ENCODE measurements at places on chromosomes 16 and 17.

DNA sequence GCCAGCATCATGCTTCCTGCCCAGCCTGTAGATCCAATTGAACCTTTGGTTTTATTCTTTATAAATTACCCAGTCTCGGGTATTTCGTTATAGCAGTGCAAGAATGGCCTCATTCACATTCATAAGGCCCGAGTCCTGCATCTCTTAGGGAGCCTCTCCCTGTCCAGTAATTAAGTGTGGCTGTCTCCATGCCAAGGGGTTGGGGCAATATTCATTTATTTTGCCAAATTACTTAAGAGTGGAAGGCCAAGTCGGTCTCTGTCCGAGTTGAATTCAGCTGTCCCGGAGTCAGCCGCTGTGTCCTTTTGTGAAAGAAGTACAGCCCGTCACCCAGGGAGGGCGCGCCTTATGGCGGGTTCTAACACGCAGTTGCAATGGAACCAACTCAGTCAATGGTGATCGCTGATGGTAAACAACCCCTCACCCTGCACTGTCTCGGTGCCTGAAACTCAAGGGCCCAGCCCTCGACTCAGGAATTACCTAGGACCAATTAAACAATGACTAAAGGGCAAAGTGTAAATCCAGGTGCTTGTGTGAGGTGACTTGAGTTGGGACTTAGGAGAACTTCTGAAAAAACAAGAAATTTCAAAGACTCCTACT is 22.2 kb downstream of the KIAA0513 start:
- no peak for DNase-seq

DNA sequence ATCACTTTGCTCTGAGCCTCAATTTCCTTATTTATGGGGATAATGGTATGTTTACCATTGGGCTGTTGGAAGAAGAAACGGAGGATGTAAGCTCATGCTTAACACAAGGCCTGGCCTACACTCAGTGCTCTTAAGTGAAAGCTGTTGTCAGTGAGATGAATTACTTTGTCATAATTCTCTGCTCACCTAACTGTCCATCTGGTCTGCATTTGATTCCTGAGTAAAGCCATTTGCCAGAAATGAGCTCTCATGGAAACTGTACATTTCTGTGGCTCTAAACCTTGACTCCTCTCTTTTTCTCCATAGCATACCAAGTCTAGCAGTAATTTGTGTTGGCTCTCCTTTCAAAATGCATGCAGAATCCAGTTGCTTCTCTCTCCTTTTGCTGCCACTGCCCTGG is 445.7 kb downstream of the UTP18 start:
- DNase-seq: no peak

- DNase-seq: no peak
Measured at GRCh38 chr16:79836144-79836543, 235.6 kb upstream of the MAF start.

DNA sequence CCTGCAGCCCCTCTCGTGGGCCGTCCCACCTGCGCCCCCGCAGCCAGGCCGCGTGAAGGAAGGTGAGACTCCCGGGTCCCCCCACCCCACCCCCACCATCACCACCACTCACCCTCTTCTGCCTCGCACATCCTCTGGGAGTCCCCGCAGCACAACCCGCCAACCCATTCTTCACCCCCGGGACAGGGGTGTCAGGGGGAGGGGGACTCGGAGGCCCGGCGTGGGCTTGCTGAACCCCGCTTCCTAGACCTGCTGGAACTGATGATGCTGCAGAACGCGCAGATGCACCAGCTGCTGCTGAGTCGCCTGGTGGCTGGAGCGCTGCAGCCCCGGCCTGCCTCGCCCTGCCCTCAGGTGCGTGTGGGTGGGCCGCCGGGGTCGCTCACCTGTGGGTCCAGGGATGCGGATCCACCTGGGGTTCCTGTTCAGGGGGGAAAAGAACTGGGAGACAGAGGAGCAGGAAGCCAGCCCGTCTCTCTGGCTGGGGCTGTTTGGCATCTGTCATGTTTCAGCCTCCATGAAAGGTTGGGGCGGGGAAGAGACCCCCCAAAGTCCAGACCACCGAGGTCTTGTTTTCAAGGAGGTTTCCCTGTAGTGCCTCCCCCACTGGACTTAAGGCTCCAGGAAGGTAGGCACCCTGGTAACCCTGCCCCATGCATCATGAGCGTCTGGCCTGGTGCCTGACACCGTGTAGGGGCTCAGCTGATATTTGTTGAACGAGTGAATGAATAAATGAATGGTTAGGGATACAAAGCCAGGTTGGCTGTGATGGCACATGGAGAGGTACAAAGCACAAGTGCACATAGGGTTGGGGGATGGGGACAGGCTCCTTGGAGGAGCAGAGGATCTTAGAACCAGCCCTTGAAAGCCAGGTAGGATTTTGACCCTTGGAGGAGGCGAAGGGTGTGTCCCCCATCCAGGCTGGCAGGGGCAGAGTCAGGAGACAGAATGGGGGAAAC is 849 bp downstream of the PRR29 start:
- no peak for DNase-seq

DNA sequence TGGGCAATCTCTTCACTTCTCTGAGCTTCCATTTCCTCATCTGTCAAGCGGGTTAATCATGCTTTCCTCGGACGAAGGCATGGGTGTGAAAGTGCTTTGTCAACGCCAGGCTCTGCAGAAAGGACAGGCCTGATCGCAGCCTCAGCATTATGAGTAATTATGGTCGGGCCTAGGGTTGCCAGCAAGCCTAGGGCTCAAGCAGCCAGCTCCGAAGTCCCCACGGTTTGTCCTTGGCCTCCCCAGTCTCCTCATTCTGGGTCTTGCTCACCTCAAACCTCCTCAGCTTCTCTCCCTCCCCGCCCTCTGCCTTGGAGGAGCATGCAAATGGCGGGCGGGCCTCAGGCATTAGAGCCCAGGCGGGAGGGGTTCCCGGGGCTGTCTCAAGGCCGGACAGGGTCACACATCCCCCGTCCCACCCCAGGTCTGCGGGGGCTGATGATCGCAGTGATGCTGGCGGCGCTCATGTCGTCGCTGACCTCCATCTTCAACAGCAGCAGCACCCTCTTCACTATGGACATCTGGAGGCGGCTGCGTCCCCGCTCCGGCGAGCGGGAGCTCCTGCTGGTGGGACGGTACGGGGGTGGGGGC is 10.2 kb upstream of the FAM83G start:
- no peak for DNase-seq

GRCh38 chr17:77555121-77555591 is 403.3 kb upstream of the TNRC6C start:
- DNase-seq: no peak

DNA sequence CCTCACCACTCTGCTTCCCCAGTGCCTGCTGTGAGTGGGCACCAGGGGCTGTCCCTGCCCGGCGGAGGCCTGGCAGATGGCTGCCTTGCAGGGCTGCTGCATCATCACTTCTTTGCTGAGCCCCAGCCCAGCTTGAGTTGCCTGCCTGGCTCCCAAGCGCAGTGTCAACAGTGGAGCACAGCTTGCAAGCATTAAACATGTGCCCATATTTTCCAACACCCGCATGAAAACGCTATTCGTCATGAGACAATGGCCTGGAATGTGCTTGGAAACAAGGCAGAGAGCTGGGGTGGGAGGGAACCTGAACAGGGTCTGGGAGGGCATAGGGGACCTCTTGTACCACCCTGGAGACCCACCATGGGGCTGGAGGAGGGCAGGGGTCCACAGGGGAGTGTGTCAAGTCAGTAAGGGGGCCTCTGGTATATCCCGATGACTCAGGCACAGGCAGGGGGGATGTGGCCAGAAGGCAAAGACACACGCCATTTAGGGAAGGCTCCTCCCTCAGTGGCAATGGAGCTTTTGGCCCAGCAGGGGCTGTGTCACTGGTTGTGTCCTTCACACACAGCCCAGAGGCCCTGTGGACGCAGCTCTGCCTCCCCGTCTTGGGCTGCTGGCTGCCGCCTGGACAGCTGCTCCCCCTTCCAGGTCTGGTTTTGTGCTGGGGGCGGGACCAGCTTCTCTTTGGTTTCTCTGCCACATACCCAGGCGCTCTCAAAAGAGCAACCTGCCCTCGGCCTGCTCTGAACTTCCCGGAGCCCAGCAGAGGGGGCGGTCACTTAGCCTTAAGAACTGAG is 17.4 kb upstream of the MTSS2 start:
- peak; percentile 38 for DNase-seq

- DNase-seq: no peak
Measured at GRCh38 chr16:57760357-57761160, 25.0 kb downstream of the KATNB1 start.

DNA sequence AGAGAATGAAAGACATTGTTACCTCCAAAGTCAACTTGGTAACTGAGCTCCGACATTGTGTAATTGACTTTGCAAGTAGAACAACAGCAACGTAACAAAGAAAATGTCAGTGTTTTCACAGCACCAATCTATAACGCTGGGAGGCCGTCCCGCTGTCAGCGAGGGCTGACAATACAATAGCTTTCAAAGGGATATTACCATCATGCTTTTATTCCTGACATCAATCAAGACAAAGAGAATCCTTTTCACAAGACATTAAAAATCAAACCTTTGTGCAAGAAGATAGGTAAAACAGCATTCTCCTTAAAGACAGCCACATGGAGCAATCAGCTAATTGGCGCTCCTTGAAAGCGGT is 6.2 kb downstream of the ZNF423 start:
- DNase-seq: no peak

DNA sequence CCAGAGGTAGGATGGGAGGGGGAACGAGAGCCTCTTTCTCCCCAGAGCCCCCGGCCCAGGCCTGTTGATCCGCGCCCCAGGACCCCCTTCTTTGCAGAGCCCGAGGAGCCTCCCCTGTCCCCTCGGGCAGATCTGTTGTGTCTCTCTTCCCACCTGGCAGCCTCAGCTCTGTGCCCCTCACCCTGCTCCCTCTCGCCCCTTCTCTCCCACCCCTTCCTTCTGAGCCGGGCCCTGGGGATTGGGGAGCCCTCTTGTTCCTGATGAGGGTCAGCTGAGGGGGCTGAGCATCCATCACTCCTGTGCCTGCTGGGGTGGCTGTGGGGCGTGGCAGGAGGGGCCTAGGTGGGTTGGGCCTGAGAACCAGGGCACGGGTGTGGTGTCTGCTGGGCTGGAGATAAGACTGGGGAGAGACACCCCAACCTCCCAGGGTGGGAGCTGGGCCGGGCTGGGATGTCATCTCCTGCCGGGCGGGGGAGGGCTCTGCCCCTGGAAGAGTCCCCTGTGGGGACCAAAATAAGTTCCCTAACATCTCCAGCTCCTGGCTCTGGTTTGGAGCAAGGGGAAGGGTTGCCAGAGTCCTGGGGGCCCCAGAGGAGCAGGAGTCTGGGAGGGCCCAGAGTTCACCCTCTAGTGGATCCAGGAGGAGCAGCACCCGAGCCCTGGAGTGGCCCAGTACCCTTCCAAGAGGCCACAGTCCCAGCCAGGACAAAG is 65.4 kb downstream of the MRC2 start:
- peak; percentile 63 for DNase-seq

DNA sequence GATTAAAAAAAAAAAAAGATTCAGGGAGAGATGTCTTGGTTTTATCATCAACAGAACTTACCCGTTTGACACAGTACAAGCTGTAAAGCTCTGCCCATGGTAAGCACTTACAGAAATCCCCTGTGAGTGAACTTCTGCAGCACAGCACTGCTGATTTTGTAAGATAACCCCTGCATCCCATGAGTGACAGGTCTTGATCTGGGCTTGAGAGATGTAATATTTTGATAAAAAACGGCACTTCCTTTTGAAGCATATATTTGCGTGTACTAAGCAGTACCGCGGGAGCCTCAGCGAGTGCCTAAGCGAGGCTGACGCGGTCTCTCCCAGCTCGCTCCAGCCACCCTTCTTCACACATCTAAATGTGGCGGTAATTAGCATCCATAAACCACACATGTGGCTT is 50.5 kb downstream of the IKZF3 start:
- DNase-seq: no peak

- no peak for DNase-seq
Measured at GRCh38 chr17:68867759-68868516, 87.3 kb downstream of the ABCA8 start.

GRCh38 chr17:49063652-49064051 is 66.5 kb downstream of the IGF2BP1 start:
- DNase-seq: no peak

DNA sequence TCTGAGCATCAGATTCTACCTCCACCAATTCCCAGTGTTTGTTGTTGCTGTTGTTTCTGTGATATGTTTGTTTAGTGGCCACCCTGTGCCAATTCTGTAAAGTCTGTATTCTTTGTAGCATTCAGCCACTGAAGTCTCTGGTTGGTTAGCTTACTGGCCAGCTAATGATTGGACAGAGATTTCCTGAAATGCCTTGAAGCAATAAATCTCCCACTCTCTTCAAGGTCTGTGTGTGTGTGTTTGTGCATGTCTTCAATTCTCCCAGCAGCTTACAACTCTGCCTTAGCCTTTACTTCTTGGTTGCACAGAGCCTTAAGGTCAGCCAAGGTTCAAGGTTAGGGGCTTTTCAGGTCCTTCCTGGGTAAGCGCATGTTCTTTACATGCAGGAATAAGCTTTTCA is 38.2 kb downstream of the PRPSAP2 start:
- no peak for DNase-seq

DNA sequence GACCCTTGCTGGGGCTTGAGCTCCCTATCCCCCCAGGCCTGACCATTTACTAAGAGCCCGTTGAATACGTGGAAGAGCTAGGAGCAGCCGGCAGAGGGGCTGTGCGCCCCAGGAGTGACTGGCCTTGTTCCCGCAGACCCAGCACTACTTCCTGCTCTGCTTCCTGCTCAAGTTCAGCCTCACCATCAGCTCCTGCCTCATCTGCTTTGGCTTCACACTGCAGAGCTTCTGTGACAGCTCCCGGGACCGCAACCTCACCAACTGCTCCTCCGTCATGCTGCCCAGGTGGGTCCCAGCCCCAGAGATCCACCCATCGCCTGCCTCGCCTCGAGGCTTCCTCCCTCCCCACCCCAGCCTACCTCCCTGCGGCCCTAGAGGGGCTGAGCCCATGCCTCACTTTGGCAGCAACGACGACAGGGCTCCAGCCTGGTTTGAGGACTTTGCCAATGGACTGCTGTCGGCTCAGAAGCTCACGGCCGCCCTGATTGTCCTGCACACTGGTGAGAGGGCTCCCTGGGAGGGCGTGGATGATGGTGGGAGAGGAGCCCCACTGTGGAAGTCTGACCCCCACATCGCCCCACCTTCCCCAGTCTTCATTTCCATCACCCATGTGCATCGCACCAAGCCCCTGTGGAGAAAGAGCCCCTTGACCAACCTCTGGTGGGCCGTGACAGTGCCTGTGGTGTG is 17.2 kb downstream of the CASKIN2 start:
- DNase-seq: no peak
